ENCODE measurements at places on chromosomes 6 and 20.

GRCh38 chr6:162651505-162651904 is 76.1 kb downstream of the PRKN start:
- DNase-seq: no peak

- DNase-seq: no peak
Observed at GRCh38 chr6:38220069-38220723, 400.7 kb downstream of the ZFAND3 start.

DNA sequence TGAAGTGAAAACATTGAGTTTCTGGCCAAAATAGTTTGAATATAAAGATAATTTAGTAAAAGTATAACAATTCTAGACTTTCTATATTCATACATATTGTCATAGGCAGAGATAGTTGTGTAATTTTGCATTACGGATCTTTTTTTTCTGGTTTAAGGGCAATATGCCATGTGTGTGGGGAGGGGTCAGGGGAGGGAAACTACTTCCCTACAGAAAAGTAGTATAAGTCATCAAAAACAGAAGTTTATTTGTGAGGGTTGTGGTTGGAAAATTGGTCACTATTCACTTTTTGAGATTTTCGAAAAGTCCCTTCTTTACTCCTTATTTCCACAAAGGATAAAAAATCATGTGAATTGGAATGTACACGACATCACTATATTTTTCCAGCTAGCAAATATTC is 288.2 kb upstream of the PREP start:
- no peak for DNase-seq

GRCh38 chr20:21137078-21137477 is 11.2 kb downstream of the KIZ start:
- no peak for DNase-seq

DNA sequence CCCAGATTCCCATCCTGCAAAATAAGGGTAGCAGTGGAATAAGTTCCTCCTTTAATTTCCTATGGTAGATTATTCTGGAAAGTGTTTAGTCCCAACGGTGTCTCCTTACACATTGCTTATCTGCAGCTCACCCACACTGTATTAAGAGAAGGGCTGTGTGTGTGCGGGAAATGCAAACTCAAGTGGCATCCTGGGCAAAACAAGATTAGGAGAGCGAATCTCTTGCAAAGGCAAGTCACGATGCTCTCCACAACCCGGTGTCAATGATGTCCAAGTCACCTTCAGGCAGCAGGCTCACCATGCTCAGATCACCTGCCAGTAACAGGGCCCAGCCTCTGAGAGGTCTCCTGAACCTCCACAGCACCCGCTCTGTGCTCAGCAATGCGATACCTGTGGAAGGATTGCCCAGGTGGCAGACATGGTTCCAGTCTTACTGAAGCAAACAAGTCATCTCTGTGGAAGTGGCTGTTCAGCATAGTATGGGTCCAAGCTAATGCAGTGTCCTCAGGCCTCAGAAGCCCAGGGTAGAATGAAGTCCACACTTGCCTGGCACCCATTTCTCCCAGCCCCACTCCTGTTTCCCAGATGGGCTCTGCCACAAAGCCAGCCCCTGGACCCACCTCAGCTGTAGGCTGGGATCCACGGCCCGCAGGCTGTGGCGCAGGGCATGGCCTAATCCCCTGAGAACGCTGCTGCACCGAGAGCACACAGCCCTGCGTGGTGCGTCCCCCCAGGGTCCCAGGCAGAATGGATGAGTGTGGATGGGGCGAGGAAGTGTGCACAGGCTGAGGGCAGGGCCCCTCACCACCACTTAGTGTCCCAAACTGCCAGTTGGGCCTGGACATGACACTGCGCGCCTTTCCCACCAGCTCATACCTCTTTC is 101.2 kb downstream of the PXDC1 start:
- peak; percentile 72 for DNase-seq

DNA sequence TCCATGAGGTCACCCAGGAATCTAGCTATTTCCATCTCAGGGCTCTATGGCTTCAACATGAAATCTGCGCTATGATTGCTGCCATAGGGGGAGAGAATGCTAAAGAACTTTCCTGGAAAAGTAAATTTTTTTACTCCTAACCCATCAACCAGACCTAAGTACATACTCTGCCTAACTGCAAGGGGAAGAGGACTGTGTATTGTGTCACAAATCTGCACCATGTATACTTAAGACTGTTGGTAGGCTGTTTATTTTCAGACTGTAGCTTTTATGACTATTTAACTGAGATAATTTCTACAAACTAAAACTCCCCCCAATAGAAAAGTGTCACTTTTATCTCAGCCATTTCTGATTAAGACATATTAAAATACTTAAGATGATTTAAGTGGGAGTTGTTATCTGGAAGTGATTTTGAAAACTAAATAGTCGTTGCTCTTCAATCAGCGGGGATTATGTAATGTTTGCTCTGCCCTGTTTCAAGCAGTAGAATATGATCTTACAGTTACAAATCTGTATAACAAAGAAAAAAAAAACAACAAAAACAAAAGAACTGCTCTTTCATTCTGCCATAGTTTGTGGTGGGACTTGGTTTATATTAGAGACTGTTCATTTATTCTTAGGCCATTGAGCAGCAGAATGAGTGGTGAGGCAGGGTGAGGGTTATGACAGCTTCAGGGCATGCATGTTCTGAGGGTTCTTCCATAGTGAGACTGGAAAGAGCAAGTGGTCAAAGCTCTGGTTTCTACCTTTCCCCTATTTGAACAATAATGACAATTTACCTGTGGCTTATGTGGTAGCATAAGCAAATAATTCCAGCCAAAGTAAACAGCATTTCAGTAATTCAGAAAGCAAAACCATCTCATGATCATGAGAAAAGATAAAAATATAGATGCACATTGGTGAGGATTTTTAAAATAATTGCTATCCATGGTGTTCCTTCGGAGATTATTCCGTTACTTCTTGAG is 126.3 kb upstream of the CEP162 start:
- DNase-seq: no peak

DNA sequence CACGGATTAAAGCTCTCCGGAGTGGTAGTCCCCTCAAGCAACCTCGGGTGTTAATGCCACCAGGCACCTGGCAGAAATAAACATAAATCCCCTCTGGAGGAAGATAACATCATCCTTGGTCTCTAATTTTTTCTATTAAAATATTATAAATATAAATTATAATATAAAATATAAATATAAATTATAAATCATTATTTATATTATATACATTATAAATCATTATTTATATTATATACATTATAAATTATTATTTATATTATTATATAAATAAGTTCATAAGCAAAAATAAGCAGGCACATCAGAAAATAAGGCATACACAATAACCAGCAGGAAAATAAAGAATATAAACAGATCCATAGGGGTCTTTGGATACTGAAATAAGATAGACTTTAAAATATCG is 39.2 kb downstream of the GABRR2 start:
- DNase-seq: no peak

- peak; percentile 33 for DNase-seq
Observed at GRCh38 chr6:133817460-133818047, 71.4 kb upstream of the TCF21 start.

DNA sequence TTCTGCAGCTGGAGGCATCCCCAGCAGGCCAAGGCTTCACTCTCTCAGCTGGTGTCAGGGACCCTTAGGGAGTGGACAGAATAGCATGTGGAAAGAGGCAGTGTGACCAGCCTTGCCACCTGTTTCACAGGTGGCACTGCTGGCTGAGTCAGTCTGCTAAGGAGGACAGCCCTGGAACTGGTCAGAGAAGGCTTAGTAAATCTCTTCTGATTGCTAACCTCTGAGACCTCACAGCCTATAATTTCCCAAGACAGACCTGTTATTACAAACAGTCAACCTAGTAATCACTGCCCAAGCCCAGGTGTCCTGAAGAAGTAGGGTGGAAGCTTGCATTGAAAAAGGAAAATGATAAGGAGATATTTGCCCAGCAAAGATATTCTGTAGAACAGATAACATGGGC is 26.4 kb upstream of the PAQR8 start:
- no peak for DNase-seq

- no peak for DNase-seq
Observed at GRCh38 chr6:25175681-25176080, 103.5 kb upstream of the CARMIL1 start.

GRCh38 chr6:159540152-159540551 is 152.9 kb downstream of the SOD2 start:
- DNase-seq: no peak

DNA sequence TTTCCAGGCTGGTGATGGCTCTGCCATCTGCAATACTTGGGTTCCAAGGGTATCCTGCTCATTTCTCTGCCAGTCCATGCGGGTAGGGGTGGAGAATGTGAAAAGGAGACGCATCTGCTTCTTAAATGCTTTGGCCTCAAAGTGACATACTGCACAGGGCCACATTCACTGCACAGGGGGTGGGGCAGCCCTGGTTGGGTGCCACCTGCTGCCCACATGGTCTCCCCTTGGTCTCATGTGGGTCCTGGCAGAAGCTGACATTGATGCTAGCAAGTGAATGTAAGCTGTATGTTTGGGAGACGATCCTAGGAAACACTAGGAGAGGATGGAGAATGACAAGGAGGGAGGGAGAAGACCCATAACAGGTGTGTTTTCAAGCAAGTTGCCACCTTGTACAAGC is 140.9 kb downstream of the EDN3 start:
- DNase-seq: no peak

- no peak for DNase-seq
Observed at GRCh38 chr6:90461383-90461782, 125.5 kb downstream of the MAP3K7 start.

- no peak for DNase-seq
Observed at GRCh38 chr20:23435626-23436539, 3.6 kb upstream of the CSTL1 start.

GRCh38 chr6:25137916-25138232 is 141.3 kb upstream of the CARMIL1 start:
- no peak for DNase-seq

DNA sequence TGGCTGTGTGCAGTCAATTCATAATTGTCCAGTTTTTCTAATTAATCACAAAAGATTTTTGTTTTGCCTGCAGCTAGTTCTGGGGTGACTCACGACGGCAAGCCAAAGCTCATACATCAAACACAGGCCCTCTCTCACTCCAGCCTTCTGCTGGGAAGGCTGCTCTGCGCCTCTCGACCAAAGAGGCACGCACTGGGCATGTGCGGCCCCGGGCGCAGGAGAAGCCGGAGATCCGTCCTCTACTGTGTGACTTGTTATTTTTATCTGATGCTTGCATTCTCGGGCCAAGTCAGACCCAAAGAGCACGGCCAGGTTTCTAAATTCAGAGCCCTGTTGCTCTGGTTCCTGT is 98.5 kb downstream of the TFAP2A start:
- no peak for DNase-seq

DNA sequence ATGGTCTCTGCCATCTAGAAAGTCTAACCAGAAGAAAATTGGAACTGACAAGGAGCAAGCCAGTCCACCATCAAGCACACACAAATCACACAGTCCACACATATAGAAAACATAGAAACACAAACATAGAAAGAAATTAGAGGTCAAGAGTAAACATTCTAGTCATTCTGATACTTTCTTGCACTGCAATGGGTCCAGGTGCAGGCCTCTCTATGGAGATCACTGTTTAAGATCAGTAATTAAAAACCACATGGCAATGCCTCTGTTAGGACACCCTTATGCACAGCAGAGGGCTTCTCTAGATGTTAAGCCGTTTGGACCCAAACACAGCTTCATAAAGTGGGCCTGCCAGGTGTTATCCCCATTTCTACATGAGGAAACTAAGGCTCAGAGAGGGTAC is 42.8 kb upstream of the SLC22A23 start:
- DNase-seq: no peak

DNA sequence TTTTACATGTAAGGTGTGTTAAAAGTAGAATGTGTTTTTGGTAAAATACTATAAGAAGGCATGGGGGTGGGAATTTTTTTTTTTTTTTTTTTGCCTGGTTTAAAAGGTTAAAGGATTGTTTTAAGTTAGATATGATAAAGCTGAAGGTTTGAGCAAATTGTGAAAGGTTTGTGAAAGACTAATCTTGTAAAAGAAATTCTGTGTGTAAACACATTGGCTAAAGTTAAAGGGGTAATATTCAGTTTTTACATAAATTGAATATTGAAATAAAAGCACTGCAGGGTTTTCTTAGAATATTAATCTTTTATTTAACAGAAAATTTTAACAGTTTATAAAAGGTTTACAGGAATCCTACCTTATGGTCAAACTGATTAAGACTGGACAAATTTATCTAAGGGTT is 105.7 kb downstream of the DTNBP1 start:
- no peak for DNase-seq

DNA sequence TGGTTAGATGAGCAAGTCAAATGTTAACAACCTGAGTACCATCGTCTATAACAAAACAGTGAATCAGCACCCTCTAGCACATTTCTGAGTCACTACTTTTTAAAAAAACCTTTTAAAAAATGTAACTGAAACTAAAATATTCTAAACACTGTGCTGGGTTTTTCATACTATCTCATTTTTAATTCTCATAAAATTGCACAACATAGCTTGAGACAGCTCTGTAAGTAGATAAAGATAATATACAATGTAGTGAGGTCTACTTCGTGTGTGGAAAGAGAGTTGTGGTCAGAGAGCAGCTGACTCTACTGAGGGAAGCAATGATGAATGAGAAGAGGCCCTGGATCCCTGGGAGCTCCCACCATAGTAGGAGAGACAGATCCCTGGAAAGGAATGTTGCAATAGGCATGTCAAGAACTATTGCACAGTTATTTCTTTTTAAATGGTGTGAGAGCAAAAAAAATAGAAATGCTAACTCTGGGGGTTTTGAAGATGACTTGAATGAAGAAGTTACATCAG is 13.6 kb upstream of the CALHM6 start:
- DNase-seq: no peak

DNA sequence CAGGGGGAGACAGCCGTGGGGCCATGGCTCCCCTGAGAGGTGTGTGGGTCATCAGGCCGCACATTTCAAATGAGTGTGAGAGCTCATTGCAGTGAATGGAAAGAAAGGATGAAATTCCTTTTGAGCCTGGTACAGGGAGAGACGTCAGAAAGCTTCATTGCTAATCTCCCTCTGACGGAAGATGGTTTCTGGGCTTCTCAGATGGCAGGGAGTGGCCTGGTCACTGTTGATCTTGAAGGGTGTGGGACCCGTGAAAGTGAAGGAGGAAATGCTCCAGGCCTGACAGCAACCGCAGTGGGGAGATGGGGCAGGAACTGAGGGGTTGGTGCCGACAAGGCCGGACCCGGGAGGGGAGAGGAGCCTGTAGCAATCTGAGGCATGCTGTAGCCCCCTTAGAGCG is 127.4 kb downstream of the MYLK4 start:
- no peak for DNase-seq

DNA sequence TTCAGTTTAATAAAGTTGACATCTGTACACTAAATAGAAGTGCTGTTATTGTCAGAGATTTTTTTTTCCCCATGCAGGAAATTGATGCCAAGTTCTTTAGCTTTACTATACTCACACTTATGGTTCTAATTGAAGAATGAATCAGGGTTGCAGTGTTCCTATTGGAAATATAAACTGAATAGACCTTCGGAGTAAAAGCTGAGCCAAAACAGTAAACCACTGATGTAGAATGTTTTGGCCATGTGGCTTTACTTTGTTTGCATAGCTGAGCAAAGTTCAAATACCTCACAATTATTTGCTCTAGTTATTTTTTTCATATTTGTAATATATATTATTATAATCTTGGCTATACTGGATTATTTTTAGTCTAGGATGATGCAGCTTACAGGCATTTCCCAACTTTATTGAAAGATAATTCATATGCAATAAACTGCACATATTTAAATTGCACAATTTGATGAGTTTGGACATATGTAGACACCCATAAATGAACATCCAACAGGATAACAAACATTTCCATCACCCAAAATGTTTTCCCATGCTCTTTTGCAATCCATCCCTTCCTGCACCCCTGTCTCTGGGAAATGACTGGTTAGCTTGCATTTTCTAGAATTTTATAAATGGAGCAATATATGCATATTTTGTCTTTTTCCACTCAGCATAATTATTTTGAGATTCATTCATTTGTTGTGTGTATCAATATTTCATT is 105.8 kb upstream of the NOX3 start:
- DNase-seq: no peak

All from hematopoietic multipotent progenitor cell treated with erythropoietin and hydrocortisone succinate and interleukin-3 and kit ligand, for 17 days (in vitro differentiated cells).